ENCODE measurements at places on chromosomes 16 and 17.

DNA sequence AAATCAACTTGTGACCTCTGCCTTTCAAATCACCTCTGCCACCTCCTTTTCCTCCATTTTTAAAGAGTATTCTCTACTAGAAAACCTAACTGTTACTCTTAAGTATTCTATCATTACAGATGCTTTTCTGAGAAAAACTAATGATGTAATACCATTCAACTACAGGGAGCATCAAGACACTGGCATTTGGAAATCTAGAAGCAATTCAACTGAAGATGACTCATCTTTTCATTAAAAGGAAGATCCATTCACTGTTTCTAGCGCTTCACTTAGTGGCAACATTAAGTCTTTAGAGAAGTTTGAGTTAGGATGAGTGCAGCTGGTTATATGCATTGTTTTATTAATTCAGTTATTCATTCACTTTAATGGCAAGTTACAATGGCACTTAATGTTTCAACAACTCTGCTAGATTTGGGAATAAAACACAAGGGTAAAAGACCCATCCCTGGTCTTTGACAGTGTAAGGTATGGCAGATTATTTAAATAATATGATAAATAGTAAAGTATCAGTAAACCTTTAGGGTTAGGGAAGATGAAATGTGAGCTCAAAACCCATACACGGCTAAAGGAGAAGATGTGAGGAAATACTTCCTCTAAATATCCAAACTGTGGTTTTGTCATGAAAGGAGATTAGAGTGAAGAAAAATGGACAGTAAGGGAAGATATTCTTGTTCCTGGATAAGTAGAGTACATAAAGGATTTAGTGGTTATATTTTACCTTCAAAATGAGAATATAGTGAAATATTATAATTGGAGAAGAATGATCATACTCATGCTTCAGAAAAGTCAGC, 61.7 kb downstream of the KCNJ2 start:
- H3K27me3 ChIP-seq, result no peaks in the 10 kb centered on the region
- DNase-seq, result no peak
- H3K4me1 ChIP-seq, result no peaks in the 10 kb centered on the region
- no peak overlapping the region for H3K27ac ChIP-seq
- no peak overlapping the region for H3K4me3 ChIP-seq
- no peaks in the 10 kb centered on the region for H3K36me3 ChIP-seq

- peaks cover 6% of the 10 kb centered on the region for H3K36me3 ChIP-seq
- H3K27ac ChIP-seq, result no peak overlapping the region
- no peaks in the 10 kb centered on the region for H3K27me3 ChIP-seq
- DNase-seq, result no peak
- H3K4me3 ChIP-seq, result no peak overlapping the region
- peaks cover 25% of the 10 kb centered on the region for H3K4me1 ChIP-seq
Measured at GRCh38 chr16:21653571-21653970, 1.2 kb upstream of the IGSF6 start.

DNA sequence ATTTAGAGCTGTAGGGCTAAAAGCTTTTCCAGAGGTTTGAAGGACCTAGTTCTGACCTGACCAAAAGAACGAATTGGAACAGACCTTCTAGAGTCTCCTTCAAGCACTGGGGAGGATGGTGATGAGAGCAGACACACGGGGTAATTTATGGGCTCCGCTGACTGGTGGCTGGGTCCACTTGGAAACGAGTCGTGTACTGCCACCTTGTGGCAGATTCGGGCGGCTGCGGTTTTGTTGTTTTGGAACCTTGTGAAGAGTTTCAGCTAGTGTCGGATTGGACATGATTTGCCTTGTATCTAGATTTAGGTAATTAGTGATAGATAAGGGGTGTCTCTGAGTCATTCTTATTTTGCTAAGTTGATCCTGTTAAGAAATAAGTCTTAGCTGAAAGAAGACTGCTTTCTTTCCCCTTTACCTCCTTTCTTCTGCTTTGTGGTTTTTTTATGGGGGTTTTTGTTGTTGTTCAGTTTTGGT, 98.9 kb downstream of the AATF start:
- peaks cover 4% of the 10 kb centered on the region for H3K36me3 ChIP-seq
- H3K4me3 ChIP-seq, result no peak overlapping the region
- peak overlapping the region; percentile 46 for H3K27ac ChIP-seq
- no peaks in the 10 kb centered on the region for H3K27me3 ChIP-seq

- DNase-seq, result no peak
- H3K36me3 ChIP-seq, result no peaks in the 10 kb centered on the region
- H3K4me3 ChIP-seq, result no peak overlapping the region
- H3K27me3 ChIP-seq, result no peaks in the 10 kb centered on the region
- no peak overlapping the region for H3K27ac ChIP-seq
Measured at GRCh38 chr17:60277258-60277657, 114.7 kb downstream of the USP32 start.

GRCh38 chr17:979539-980405, at the start of gene NXN:
Gene NXN (minus strand): TSS chr17:979776.
- DNase-seq, result peak; percentile 92
- H3K27ac ChIP-seq, result no peak within 1 kb of the TSS
- peaks cover 8% of the 10 kb centered on the region for H3K4me1 ChIP-seq
- peak within 1 kb of the TSS; percentile 85 for H3K4me3 ChIP-seq
- H3K27me3 ChIP-seq, result peaks cover 26% of the 10 kb centered on the region

DNA sequence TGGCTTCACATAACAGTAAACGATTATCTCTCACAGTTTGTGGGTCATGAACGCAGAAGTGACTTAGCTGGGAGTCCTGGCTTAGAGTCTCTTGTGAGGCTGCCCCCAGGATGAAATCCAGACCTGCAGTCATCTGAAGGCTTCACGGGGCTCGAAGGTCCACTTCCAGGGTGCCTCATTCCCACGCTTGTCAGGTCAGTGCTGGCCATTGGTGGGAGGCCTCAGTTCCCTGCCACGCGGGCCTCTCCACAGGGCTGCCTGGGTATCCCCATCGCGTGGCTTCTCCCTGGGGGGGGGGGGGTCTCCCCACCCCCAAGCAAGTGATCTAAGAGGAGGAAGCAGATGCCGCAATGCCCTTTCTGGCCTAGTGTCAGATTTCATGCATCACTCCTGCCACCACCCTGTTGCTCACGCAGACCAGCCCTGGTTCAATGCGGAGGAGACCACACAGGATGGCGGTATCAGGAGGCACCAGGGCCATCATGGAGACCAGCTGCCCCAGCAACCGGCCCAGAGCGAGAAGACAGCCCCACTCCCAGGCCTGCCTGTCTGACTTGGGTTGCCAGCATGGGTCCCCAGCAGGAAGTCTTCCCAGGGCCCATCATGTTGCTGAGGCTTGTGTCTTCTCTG, 77.3 kb upstream of the CDH5 start:
- DNase-seq, result no peak
- no peaks in the 10 kb centered on the region for H3K4me1 ChIP-seq
- no peaks in the 10 kb centered on the region for H3K36me3 ChIP-seq

DNA sequence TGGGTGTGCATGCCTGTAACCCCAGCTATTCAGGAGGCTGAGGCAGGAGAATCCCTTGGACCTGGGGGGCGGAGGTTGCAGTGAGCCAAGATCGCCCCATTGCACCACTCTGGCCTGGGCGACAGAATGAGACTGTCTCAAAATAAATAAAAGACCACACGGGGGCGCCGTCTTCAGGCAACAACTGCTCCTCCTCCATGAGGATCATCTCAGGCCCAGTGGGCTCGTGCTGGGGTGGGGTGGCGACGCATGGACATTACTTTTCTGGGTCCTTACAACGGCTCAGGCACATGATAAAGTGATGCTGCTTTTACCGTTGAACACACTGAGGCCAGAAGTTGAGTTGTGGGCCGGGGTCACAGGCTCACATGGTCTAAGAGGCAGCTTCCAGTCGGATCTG, 56.2 kb downstream of the PRMT7 start:
- no peaks in the 10 kb centered on the region for H3K36me3 ChIP-seq
- H3K27ac ChIP-seq, result no peak overlapping the region
- peaks cover 22% of the 10 kb centered on the region for H3K4me1 ChIP-seq
- no peak overlapping the region for H3K4me3 ChIP-seq

- peak; percentile 80 for DNase-seq
- no peak overlapping the region for H3K27ac ChIP-seq
- no peaks in the 10 kb centered on the region for H3K36me3 ChIP-seq
Measured at GRCh38 chr17:29116804-29117753, 63.1 kb downstream of the MYO18A start.

GRCh38 chr17:49498029-49498615, 3.0 kb downstream of the NGFR start:
- H3K4me3 ChIP-seq, result no peak overlapping the region
- no peak overlapping the region for H3K27ac ChIP-seq
- H3K36me3 ChIP-seq, result no peaks in the 10 kb centered on the region
- H3K27me3 ChIP-seq, result peaks cover 27% of the 10 kb centered on the region
- DNase-seq, result no peak

DNA sequence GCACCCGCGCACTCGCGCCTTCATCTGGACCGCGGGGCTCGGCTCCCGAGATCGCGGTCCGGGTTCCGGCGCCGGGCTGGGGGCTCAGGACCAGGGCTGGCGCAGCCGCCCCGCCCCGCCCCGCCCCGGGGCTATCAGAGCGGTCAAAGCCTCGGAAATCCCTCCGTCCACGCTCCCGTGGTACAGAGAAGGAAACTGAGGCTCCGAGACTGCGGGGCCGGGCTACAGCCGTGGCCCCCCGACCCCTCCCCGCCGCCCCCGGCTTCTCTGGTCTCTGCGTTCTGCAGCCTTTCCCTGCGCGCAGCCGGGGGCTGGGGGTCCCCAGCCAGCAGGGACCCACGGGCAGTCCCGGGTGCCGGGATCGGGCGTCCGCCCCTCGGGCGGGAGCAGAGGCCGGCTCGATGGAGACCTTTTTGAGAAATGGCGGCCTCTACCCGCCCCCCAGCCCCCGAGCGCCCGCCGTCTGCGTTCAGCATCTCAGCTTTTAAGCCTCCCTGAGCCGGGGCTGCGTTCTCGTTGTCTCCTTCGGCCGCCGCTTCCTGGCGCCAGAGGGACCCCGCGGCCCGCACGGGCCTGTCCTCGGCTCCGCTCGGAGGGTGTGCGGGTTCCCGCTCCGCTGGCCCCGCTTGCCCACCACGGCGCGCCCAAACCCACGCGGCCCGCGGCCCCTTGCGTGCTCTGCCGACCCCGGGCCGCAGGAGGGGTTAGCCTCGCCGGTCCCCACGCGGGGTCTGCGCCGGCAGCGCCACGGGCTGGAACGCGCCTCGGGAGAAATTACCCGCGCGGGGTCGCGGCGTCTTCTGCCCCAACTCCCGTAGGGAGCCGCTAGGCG, 1.5 kb upstream of the NPTX1 start:
- no peak overlapping the region for H3K27ac ChIP-seq
- DNase-seq, result no peak
- no peaks in the 10 kb centered on the region for H3K36me3 ChIP-seq
- H3K27me3 ChIP-seq, result peaks cover 31% of the 10 kb centered on the region
- H3K4me1 ChIP-seq, result peaks cover 6% of the 10 kb centered on the region

DNA sequence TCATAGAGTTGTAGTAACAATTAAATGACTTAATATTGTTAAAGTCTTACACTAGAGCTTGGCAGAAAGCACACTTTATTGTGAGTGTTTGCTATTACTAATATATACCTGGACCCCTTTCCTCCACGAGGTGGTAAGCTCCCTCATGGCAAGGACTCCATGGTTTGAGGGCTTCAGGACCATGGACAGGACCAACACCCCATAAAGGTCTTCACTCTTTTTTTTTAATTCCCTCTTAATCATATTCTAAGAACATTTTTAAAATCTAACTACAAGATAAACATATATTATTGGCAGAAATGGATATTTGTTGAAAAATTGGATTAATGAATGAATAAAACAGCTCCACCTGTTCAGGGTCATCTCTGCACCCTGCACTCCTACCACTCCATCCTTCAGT, 154.5 kb downstream of the CBLN1 start:
- H3K27ac ChIP-seq, result no peak overlapping the region
- H3K27me3 ChIP-seq, result no peaks in the 10 kb centered on the region
- no peaks in the 10 kb centered on the region for H3K36me3 ChIP-seq
- H3K4me3 ChIP-seq, result no peak overlapping the region

- no peaks in the 10 kb centered on the region for H3K36me3 ChIP-seq
- DNase-seq, result no peak
- no peak overlapping the region for H3K27ac ChIP-seq
Measured at GRCh38 chr16:68750193-68750695, 13.2 kb downstream of the CDH1 start.

GRCh38 chr17:17667947-17668346, 13.3 kb upstream of the RAI1 start:
- no peaks in the 10 kb centered on the region for H3K36me3 ChIP-seq
- no peak overlapping the region for H3K27ac ChIP-seq

- no peaks in the 10 kb centered on the region for H3K4me1 ChIP-seq
- no peak overlapping the region for H3K4me3 ChIP-seq
- DNase-seq, result no peak
- no peaks in the 10 kb centered on the region for H3K27me3 ChIP-seq
- no peak overlapping the region for H3K27ac ChIP-seq
- H3K36me3 ChIP-seq, result no peaks in the 10 kb centered on the region
Measured at GRCh38 chr16:10250137-10250828, 68.1 kb upstream of the GRIN2A start.

DNA sequence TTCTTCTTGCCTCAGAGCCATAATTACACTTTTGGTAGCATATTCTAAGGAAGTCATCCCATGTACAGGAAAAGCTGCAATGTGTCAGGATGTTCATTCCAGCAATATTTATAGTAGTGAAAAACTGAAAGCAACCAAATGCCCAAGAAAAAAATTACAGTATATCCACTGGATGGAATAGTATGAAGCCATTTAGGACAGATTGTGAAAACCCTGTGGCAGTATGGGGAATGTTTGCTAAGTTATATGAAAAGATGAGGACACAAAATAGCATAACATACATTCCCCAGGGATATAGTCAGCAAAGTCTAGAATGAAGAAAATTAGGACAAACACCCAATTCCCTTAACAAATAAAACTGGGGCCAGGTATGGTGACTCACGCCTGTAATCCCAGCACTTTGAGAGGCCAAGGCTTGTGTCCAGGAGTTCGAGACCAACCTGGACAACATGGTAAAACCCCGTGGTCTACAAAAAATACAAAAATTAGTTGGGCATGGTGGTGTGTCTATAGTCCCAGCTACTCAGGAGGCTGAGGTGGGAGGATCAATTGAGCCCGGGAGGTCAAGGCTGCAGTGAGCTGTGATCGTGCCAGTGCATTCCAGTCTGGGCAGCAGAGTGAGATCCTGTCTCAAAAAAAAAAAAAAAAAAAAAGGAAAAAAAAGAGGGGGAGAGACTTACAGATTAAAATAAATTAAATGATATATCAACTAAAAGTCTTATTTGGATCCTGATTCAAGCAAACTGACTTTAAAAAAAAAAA, 2.3 kb downstream of the LRRC3C start:
- no peaks in the 10 kb centered on the region for H3K36me3 ChIP-seq
- peak overlapping the region; percentile 70 for H3K4me3 ChIP-seq
- no peaks in the 10 kb centered on the region for H3K27me3 ChIP-seq
- no peak for DNase-seq
- peaks cover 31% of the 10 kb centered on the region for H3K4me1 ChIP-seq

All from natural killer cell treated with Interleukin-12 subunit alpha and Interleukin-12 subunit beta and Interleukin-15 and Interleukin-18, amount 100 ng/mL, for 72 hours (primary cell).